ENCODE measurements at places on chromosomes 13 and 19.

- no peak for DNase-seq
These were observed 36.1 kb downstream of the OLFM4 start for GRCh38 chr13:53064731-53065130.

DNA sequence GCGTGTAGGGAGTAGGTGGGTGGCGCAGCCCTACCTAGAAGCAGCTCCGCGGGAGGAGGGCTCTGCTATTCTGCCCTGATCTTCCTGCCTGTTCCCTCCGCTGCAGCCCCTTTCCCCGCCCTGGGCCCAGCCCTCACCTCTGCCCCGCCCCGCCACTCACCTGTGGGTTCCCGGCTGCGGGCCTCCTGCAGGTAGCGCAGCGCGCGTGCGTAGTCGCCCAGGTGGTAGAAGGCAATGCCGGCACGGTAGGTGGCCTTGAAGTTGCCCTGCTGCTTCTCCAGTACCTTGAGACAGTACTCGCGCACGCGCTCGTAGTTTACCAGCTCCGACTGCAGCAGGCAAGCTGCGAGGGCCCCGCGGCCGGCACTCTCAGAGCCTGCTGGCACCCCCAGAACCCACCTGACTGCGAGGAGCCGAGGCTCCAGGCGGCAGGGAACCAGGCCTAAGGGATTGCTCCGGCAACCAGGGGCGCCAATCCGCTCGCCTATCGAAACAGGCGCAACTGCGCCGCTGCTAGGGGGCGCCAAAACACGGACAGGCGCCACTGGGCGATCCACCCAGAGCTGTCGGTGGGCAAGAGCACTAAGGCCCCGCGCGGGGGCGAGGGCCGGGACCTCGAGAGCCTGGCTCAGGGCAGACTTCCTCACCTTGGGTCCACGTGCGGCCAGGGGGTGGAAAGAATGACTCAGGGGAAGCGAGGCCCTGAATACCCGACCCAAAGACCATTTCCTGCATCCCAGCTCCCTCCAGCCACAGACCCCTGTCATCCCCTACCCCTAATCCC lies 965 bp downstream of the TTC9B start:
- DNase-seq, result no peak

DNA sequence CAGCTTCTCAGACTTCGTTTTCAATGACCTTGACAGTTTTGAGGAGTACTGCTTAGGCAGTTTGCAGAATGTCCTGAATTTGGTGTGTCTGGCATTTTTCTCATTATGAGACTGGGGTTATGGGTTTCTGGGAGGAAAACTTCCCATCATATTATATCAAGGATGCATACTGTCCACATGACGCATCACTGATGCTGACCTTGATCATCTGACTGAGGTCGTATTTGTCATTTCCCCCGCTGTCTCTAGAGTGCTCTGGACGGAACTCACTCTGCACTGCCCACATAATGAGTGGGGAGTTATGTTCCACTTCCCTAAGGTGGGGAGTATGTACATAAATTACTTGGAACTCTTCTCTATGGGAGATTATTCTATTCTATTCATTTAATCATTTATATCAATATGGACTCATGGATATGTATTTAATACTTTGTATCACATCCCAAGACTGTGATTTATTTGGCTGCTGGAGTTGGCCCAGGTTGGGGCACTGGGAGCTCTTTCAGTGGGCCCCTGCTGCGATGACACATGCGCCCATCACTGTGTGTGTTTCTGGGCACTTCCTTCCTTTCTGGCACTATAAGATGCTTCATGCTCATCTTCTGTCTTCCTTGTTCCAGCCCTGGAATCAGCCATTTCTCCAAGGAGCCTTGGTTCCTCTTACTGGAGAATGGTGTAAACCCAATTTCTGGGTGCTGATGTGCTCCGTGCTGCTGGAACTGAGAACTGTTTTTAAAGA lies 138.6 kb downstream of the MIPEP start:
- DNase-seq, result no peak

DNA sequence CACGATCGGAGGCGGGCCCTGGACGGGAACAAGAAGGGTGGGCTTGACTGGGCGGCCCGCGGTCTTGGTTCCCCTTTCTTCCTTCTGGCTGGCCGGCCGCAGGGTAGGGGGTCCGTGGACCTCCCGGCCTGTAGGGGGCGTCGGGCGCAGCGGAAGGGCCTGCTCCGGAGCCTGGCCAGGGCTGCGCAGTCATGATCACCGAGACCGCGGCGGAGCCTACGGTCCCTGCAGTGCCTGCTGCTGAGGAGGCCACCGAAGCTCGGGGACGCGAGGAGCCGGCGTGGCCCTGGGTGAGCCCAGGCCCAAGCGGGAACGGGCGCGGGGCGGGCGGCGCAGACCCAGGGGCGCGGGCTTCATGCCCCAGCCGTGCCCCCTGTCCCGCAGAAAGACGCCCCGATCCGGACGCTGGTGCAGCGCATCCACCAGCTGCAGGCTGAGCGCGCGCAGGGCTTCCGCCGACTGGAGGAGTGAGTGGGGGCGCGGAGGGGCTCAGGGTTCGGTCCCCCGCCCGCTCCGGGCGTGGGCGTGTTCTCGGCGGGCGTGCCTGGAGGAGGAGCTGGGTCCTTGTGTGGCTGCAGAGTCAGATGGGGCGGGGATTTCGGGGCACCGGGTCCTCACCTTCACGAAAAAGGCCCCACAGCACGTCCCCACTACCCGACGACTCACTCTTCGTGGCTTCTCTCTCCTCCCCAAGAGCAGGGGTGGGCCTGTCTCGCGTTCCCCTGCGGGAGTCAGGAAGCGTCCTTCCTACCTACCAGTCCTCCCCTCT lies at the start of gene REX1BD:
TSS of gene REX1BD (plus strand) at position 188 of the 769 bp plus-strand sequence. CDS start at position 192, 4 bp downstream.
- DNase-seq, result peak; percentile 85

DNA sequence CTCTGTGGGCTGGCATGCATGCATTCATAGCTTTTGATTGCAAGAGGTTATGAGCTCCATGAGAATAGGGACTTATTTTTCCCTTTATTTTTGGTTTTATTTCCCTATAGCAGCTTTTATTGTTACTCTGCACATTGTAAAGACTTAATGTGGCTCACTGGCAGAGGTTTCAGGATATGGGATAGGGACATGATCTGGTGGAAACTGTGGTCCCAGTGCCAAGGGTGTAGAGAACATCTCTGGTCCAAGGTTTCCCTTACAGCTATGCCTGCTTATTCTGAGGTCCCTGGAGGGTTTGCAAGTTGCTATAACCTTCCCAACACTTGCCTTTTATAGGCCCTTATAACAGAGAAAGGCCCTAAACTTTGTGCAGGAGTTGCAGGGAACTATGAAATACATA lies 33.6 kb downstream of the LMO7 start:
- no peak for DNase-seq

- DNase-seq, result no peak
These were observed 3.4 kb downstream of the POSTN start for GRCh38 chr13:37595162-37595561.

GRCh38 chr19:52923778-52924593 lies 758 bp upstream of the ZNF888 start:
- no peak for DNase-seq

DNA sequence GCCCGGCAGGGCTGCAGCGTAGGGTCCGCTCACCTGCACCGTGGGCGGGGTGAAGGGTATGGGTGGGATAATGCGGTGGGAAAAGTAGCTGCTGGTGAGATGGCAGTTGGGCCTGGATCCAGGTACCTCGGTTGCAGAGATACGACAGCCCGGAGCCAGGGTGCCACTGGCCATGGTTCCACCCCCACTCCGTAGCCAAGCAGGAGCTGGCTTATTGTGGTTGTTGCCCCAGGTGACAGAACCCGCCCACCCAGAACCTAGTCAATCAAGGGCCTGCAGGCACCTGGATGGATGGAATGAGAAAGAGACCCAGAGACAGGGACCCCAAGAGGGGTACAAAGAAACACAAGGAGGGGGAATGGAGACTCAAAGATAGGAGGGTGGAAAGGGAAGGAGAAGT lies 3.5 kb upstream of the LHB start:
- DNase-seq, result no peak

DNA sequence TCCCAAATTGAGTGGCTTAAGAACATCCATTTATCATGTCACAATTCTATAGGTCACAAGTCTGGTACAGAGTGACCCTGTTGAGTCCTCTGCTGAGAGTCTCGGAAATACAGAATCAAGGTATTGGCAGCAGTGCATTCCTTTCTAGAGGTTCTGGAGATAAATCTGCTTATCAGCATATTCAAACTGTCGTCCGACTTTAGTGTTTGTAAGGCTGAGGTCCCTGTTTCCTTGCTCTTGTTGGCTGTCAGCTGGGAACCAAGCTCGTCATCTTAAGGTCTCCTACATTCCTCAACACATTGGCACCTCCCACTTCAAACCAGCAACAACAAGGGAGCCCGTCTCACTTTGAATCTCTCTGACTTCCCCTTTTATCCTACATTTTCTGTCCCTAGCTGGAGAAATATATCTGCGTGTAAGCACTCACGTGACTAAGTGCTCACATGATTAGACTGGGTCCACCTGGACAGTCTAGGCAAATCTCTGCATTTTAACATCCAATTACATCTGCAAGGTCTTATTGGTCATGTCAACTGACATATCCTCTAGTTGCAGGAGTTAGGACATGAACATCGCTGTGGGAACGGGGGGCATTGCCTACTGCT lies 886.8 kb downstream of the PCDH9 start:
- no peak for DNase-seq

GRCh38 chr13:75554464-75554863 lies 4.9 kb downstream of the UCHL3 start:
- no peak for DNase-seq

GRCh38 chr19:12156223-12157058 lies at the start of gene ZNF625:
ZNF625 (minus strand) TSS chr19:12156734; CDS start chr19:12156558, 176 bp downstream.
- DNase-seq, result peak; percentile 90

- no peak for DNase-seq
These were observed 98.8 kb downstream of the TUBGCP3 start for GRCh38 chr13:112489199-112489598.

DNA sequence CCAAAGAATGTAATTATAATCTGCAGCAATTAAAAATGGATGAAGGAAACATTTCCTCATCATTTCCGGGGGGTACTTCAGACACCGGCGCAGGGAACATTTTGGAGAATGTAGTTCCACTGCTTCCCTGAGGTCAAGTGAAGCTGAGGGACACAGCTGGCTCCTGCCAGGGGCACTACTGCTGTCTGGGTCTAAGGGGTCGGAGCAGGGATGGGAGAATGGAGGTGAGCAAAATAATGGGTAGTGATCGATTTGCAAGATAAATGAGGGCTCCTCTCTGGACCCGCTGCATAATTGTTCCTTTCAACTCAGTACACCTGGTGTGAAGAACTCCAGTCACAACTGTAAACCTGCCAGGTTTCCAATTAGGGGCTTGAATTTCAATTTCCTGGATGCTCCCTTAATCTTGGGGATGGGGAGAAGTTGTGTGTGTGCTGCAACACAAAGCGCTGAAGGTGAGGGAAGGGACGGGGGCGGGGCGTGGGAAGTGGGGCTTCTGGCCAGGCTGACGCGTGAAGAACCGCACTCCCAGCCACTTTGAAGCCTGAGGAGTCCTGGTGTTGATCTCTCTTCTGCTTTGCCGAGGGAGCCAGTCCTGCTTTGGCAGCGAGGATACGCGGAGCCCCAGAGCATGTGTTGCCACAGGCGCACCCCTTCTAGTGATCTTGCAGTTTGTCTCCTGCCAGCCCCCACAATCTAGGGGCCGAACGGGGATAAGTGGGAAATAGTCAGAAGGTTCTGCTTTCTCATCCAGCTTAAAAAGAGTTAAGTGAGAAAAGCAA lies 57.9 kb upstream of the PCDH8 start:
- no peak for DNase-seq

DNA sequence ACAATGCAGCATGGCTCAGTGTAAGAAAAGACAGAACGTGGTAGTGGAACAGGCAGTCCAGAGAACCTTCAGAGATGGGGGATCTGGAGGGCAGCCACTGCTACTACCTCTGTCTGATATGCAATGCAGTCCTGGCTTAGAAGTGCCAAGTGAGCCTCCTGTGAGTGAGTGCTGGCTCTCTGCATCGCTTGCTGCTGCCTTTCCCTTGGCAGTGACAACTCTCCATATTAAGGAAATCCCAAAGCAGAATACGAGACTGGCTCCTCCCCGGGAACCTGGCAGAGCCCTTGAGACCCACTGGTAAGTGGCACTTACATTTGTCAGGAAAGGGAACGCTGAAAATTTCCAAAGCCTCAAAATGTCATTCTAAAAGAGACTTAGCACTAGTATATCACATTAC lies 7.5 kb downstream of the DOCK9 start:
- no peak for DNase-seq

DNA sequence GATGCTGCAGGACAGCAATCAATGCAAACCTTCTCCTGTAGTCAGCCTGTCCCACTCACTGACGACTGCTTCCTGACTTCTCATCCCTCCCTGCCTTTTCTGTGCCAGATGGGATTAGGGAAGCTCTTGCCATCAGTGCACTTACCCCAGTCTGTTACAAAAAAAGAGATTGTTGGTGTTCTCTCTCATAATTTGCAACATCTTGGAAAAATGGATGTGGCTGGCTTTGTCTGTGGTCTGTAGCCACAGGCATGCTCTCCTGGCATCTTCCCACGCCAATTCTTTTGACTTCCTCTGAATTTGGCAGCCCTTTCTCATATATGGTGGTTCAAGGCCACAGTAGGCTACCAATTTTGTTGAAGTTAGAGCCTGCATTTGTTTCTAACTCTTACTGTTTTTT lies 11.6 kb upstream of the HTR2A start:
- no peak for DNase-seq

DNA sequence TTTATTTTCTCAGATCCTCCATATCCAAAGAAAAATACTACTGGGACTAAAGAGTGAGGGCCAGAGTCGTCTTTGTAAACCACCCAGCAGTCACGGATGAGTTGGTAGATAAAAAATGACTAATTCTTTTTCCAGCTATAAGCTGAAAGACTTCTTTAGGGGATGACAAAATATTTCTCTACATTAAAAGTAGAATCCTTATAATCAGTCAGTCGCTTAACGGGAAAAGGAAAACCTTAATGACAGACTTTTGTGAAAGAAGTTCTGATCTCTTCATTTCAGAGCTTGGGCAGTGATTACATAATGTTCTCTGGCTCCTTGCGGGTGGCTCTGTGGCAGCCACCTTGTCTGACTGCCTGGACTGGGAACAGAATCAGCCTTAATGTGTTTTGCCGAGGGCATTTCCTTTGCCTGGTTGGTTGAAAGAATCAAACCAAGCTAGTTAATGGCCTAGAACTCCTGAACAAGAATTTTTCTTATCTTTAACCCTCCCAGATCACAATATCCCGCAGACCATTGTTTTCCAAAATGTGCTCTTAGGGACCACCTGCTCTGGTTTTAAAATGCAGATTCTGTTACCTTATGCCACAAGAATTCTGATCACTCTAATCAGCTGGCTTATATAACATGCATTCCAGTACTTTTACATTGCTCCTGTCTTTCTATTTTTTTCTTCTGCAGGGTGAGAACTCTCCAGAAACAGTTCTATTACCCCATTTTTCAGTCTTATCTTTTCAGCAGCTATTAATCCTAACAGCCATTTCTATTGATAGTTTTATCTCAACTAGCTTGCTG lies 2.5 kb downstream of the ITM2B start:
- peak; percentile 46 for DNase-seq
